ENCODE measurements at places on chromosomes 12 and 14.

DNA sequence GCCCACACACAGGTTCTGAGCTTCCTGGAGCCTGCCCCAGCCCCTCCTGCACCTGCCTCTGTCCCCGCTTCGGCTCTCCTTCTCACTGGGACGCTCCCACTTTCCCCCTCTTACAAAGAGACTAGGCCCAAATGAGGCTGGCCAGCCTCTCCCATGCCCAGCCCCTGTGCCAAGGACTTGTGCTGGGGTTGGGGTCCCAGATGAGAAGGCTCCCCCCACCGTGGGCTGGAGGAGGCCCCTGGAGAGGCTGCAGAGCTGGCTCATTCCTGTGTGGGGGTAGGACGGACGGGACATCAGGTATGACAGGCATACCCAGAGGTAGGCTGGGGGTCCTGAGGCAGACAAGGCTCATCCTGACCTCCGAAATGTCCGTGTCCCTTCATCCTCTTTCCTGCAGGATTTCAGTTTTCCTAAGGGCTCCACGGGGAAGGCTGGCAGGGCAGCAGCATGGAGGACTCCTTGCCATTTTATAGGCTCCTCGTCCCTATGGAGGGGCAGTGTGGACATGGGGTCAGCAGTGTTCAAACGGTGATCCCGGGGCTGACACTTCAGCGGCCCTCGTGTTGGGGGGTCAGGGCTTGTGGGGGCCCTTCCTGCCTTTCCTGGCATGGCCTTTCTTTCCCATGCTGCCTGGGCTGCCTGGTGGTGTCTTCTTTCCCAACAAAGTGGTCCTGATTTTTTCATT, 49.1 kb upstream of the MEG3 start:
- no peak for DNase-seq

- no peak for DNase-seq
Observed at GRCh38 chr12:7019043-7019569, 830 bp upstream of the LPCAT3 start.

DNA sequence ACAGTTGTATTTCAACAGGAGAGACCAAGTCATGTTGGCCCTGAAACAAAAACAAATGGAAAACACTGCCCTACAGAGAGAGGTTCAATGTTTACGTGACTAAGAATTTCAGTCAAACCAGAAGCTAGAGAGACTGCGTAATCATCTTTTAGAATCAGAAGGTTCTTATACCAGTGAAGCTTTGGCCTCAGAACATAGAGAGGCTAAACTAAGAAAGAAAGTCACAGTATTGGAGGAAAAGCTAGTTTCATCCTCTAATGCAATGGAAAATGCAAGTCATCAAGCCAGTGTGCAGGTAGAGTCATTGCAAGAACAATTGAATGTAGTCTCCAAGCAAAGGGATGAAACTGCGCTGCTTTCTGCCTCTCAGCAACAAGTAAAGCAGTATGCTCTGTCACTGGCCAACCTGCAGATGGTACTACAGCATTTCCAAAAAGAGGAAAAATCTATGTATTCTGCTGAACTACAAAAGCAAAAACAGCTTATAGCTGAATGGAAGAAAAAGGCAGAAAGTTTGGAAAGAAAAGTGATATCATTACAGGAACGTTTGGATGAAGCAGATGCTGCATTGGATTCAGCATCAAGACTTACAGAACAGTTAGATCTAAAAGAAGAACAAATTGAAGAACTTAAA, 32.5 kb upstream of the NUAK1 start:
- DNase-seq: no peak

DNA sequence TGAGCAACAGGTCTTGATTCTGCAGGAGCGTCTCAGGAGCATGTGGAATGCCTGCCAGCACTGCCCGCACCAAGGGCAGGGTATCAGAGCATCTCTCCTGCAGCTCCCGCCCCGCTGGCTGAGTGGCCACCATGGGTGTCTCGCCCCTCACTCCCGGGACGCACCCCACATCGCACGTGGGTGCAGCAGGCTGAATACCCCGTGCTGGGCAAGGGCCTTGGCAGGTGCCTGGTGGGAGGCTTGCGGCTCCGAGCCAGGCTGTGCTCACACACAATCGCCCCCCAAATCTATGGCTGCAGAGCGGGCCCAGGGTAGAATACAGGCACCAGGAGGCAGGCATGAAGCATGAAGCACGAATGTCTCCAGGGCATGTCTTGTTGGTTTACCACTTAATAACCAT, 103.9 kb upstream of the TMEM132D start:
- DNase-seq: no peak

DNA sequence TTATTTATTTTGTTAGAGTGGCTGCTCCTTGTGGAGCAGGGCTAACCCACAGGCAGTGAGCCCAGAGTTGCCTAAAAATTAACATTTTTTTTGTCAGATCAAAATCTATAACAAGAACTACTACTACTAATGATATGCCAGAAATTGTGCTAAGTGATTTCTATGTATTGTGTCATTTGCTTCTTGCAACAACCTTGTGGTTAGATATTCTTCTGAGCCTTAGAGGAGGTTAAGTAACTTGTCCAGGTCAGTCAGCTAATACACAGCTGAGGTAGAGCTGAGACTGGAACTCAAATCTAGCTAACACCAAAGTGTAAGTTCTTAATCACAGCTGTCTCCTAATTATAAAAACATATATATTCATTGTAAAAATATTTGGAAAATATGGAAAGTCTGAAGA, 29.8 kb downstream of the CFL2 start:
- DNase-seq: no peak

DNA sequence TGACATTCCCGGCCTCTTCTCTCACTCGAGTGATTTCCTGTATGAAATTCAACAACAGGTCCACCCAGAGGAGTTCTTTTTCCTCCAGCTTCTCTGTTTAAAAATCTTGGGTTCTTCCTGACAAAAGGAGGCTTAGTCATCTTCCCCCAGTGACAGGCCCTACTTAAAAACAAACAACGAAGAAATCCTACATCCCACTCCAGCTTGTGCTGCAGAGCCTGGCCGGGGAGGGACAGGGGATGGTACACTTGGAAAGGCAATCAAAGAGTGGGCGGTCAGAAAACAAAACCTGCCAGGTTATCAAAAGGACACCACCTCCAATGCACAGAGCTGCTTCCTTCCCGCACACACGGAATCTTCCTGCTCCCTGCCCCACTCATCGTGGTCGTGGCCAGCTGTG, 101.3 kb downstream of the CACNA1C start:
- DNase-seq: no peak

GRCh38 chr12:85575120-85576096, 260.8 kb downstream of the RASSF9 start:
- no peak for DNase-seq

DNA sequence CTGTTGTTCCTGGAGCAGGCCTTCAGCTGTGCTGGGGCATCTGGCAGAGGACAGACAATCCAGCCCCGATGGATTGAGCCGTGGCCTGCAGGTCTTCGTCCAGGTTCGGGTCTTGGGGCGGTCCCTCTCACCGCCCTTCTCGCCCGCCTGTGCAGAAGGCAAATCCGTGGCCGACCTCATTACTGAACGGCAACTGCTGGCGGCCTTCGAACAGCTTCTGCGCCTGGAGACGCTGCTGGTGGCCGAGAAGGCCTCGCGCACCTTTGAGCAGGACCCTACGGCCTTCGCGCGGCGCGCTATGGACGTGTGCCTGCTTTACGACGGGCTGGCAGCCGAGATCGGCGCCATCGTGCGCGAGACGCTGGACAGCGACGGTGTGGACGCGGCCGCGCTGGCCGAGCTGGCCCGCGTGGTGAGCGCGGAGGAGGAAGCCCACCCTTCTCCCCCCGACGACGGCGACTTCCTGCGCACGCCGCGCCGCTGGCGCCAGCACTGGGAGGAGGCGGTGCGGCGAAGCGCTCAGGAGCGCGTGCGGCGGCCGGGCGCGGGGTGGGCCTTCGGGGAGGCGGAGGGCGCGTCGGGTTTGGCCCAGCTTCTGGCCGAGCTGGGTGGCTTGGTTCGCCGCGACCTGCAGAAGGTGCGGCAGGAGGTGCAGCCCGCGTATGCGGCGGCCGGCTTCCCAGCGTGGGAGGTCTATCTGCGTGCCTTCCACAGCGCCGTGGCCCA, 7.6 kb downstream of the EXOC3L4 start:
- DNase-seq: no peak

GRCh38 chr12:91785655-91786498, 359.8 kb downstream of the BTG1 start:
- DNase-seq: no peak

DNA sequence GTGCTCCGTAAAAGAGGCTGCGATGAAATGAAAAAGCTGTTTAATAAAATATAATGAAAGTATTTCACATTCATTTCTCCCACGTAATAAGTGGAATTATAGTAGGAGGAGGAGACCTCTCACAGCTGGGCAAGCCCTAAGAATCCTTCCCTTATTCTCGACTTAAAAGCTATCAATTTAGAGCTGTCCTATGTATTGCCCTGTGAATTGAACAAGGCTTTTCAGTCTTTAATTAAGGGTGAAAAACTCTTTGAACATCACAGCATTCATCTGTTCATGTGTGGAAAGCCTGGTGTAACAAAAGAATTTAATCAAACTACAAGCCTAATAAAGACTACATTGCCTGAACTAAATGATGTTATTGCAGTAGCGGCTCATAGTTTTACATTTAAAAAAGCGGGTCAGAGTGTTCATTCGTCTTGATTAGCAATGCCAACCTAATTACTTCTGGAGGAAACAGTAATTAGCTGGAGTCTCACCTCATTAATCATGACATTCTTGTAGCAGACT, 142.0 kb downstream of the ETNK1 start:
- DNase-seq: no peak

DNA sequence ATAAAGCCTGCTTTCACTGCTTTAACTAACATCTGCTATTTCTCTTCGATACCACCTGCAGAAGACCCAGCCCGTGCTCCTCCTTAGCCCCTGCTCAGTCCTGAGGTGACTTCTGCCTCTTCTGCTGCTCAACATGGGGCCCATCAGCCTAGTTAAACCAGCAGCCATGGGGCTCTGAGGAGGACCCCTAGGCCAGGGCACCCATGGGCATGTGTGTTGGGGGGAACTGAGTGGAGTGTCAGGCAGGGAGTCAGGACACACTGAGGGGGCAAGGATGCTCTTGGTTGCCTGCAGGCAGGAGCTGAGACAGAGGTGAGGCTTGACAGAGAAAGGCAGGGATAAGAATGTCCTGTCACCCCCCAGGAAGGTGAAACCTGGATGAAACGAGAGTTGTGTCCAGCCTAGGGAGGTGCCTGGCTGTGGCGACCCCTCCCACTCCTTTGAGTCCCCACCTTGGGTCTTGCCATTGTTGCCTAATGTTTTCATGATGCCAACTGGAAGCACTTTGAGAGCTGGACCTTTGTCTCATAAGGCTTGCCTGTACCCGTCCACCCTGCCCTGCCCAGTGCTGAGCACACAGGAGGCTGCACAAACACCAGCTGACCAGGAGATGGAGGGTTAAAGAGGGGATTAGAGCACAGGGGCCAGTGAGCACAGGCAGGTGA, 12.5 kb upstream of the RABGGTA start:
- DNase-seq: no peak

DNA sequence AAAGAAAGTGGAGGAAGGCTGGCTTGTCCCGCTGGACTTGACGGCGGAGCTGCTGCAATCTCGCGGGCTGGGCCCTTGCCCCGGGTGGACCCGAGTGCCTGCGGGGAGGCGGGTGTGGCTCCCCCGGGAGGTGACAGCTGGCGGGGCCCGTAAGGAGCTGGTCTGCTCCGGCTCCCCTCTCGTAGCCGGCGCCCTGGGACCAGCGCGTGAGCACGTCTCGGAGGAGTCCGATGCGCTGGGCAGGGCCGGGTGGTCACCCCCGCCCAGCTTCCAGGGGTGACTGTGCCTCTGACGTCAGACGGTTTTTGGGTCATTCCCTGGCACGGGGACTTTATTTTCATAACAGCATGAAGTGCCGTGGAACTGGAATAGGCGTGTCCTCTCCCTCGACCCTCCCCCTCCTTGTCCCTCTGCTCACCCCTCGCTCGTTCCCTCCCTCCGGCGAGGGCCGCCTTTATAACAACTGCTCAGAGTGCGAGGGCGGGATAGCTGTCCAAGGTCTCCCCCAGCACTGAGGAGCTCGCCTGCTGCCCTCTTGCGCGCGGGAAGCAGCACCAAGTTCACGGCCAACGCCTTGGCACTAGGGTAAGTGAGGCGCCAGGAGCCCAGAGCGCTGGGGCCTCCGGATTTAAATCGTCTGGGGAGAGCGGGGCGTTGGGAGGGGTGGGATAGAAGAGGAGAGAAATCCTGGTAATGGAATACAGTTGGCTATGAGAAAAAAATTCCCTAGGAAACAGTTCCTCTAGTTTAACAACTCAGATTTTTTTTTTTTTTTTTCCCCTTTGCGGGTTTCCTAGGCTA, at the start of gene GPRC5A:
Gene GPRC5A (plus strand): TSS at position 483 of the 801 bp plus-strand sequence. CDS start 16,688 bp downstream, outside the sequence.
- DNase-seq: no peak

DNA sequence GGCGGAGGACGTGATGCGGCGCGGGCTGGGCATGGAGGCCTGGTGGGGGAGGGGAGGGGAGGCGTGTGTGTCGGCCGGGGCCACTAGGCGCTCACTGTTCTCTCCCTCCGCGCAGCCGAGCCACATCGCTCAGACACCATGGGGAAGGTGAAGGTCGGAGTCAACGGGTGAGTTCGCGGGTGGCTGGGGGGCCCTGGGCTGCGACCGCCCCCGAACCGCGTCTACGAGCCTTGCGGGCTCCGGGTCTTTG, 303 bp downstream of the GAPDH start:
- no peak for DNase-seq

- no peak for DNase-seq
Observed at GRCh38 chr12:32603858-32604257, 75.2 kb upstream of the DNM1L start.

GRCh38 chr12:57044889-57045288, 5.0 kb downstream of the MYO1A start:
- DNase-seq: no peak

DNA sequence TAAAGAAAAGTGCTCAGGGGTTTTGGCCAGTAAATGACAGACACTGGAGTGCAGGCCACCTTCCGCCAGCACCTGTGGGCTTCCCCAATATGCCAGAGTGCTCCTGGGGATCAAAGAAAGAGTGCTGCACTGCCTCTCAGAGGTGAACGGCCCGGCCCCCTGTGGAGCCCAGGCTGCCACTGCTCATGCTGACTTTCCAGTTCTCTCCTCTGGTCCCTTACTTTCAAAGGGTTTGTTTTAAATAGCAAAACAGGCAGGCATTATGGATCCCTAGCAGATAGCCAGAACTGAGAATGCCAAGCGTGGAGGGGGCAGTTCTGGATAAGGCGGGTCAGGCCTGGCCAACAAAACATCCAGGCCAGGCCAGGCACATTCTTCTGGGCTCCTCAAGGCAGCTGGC, 59.6 kb downstream of the MDM2 start:
- no peak for DNase-seq

Measured in activated T-cell treated with anti-CD3 and anti-CD28 coated beads for 24 hours (primary cell).